GM12864 (cell line): ENCODE measurements at places on chromosomes 11 and 22.

- DNase-seq: no peak
Measured at GRCh38 chr11:133663135-133663985, 131.1 kb upstream of the OPCML start.

DNA sequence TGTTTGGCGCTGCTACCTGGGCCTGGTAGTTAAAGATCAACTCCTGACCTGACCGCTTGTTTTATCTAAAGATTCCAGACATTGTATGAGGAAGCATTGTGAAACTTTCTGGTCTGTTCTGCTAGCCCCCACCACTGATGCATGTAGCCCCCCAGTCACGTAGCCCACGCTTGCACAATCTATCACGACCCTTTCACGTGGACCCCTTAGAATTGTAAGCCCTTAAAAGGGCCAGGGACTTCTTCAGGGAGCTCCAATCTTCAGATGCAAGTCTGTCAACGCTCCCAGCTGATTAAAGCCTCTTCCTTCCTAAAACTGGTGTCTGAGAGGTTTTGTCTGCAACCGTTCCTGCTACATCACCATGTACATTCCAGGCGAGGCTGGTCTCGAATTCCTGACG, 15.0 kb downstream of the APOBEC3F start:
- DNase-seq: no peak

- no peak for DNase-seq
Measured at GRCh38 chr22:50261615-50262459, at the start of gene MAPK12. TSS of gene MAPK12 (minus strand) at chr22:50261683. CDS start at chr22:50261509, 174 bp downstream.

DNA sequence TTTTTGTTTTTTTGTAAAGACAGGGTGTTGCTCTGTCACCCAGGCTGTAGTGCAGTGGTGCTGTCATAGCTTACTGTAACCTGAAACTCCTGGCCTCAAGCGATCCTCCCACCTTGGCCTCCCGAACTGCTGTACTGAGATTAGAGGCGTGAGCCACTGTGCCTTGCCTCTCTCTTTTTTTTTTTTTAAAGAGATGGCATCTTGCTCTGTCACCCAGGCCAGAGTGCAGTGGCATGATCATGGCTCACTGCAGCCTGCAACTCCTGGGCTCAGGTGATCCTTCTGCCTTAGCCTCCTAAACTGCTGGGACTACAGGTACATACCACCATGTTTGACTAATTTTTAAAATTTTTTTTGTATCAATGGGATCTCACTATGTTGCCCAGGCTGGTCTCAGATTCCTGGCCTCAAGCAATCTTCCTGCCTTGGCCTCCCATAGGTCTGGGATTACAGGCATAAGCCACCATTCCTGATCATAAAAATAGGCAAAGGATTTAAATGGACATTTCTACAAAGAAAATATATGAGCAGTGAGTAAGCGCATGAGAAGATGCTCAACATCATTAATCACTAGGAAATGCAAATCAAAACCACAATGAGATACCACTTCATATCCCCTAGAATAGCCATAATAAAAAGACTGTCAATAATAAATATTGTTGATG, 17.3 kb upstream of the CLNS1A start:
- no peak for DNase-seq

GRCh38 chr11:133235381-133235780, 296.9 kb downstream of the OPCML start:
- no peak for DNase-seq

GRCh38 chr22:23791738-23792645, 5.2 kb downstream of the SMARCB1 start:
- no peak for DNase-seq

- no peak for DNase-seq
Measured at GRCh38 chr11:71182791-71183677, 69.3 kb downstream of the SHANK2 start.

- no peak for DNase-seq
Measured at GRCh38 chr11:26512196-26512595, 59.9 kb downstream of the MUC15 start.

GRCh38 chr11:32316232-32316631, 119.1 kb downstream of the WT1 start:
- no peak for DNase-seq

- no peak for DNase-seq
Measured at GRCh38 chr22:21866833-21867527, 465 bp downstream of the MAPK1 start.

GRCh38 chr11:2777871-2778629, 78.3 kb upstream of the KCNQ1OT1 start:
- no peak for DNase-seq

DNA sequence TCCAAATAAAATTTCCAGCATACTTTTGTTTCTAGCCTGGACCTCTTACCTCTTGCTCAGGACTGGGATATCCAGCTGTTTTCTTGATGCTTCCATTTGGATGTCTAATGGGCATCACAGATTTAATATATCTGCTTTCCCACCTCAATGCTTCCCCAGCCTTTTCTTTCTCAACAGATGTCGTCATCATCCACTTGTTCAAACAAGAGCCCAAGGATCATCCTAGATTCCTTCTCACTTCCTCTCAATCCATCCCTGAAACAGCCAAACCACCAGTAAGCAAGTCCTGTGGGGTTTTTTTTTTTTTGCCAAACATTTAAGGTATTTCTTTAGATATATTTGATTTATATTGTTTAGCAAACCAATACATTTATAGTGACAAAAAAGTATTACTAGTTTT, 12.5 kb downstream of the THY1 start:
- DNase-seq: no peak

DNA sequence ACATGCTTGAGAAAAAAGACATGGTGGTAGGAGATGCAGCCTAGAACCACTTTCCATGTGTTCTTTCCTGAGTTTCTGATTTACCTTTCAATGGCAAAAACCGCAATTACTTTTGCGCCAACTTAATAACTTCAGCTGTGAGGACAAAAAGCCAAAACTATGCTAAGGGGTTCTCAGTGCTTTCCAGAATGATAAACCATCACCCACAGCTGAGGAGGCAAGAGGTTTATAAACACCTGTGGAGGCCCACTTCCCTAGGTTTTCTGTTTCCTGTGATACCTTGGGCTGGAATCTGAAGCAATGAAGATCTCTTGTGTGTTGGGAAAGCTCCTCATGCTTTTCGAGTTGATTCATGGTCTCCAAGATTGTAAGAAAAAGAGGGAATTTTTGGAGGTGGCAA, at the start of gene OOSP4A:
Gene OOSP4A, plus strand, starts transcription at position 301 of the 400 bp plus-strand sequence. Its CDS starts 0 bp downstream, at position 301.
- no peak for DNase-seq

- DNase-seq: no peak
Measured at GRCh38 chr11:64355078-64355940, 3.7 kb upstream of the RPS6KA4 start.

DNA sequence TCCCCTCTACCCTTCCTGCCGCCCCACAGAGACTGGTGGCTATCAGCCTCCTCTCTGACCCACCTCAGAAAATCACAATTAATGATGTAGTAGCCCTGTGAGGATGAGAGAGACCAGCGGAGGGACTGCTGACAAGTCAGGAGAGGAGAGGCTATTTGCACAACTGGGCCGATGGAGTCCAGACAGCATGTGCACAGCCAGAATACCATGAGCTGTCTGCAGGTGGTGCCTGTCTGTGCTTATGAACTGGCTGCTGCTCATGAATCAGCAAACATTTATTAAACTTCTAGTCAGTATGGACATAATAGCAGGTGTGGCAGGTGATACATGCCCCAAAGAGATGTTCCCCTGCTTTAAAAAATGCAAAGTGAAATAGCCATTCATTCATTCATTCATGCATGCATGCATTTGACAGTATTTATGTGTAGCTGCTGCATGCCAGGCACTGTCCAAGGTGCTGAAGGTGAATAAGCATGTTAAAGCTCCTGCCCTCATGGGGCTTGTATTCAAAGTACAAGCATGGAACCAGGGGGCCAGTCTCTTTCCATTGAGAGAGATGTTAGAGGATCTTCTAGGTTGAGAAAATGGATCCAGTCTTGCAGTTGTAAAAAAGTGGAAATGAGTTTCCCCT, 141.3 kb downstream of the GRIK4 start:
- no peak for DNase-seq

- DNase-seq: no peak
Measured at GRCh38 chr22:35863432-35863831, 145.8 kb downstream of the APOL5 start.

- DNase-seq: no peak
Measured at GRCh38 chr22:27531782-27532530, 269.6 kb downstream of the MN1 start.

GRCh38 chr11:13207665-13208594, 69.7 kb upstream of the BMAL1 start:
- DNase-seq: no peak

GRCh38 chr11:114243461-114244372, 52.5 kb upstream of the NNMT start:
- no peak for DNase-seq

GRCh38 chr22:45638834-45639746, 32.5 kb upstream of the ATXN10 start:
- DNase-seq: no peak

GRCh38 chr11:64800303-64801157, 2.5 kb downstream of the MAP4K2 start:
- no peak for DNase-seq

DNA sequence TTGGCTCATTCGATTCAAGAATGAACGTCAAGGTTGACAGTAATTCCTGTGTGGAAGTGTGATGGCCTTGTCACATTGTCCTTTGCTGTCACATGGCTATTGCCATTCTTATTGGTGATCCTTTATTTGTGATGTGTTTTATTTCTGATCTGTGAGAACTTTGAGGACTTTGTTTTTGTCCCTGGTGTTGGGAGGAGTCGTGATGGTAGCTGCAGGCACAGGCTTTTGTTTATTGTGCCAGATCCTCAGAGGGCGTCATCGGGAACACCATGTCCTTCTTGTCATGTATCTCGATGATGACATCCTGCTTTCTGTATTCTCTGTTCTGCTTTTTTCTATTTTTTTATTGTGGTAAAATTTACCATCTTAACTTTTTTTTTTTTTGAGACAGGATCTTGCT, 5.6 kb downstream of the PICK1 start:
- DNase-seq: no peak

DNA sequence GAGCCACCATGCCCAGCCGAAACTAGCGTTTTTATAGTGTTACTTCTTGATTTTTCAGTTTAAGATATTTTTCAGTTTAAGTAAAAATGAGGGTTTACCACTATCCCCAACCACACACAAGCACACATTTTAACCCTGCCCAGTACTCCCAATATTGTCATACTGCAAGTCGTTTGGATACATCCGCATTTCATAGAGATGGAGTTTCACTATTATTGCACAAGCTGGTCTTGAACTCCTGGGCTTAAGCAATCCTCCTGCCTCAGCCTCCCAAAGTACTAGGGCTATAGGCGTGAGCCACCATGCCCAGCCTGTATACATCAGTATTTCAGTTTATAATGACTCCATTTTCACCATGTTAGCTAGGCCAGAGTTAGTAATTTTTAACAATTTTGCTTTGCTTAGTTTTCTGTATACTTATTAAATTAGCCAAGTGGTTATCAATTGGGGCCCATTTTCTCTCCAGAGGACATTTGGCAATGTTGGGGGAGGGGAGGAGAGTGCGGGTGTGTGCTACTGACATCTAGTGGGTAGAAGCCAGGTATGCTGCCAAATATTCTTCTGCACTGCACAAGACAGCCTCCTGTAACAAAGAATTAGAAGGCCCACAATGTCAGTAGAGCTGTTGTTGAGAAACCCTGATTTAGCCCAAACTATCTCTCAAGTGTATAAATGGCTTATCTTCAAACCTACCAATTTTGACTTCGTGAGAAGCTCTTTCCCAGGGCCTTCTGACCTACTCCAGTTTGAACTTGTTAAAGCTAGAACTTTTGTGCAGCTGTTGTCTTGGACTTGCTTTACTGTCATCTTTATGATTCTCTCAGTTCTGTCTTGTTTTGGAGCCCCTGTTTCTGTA, 7.3 kb downstream of the USP47 start:
- DNase-seq: no peak

DNA sequence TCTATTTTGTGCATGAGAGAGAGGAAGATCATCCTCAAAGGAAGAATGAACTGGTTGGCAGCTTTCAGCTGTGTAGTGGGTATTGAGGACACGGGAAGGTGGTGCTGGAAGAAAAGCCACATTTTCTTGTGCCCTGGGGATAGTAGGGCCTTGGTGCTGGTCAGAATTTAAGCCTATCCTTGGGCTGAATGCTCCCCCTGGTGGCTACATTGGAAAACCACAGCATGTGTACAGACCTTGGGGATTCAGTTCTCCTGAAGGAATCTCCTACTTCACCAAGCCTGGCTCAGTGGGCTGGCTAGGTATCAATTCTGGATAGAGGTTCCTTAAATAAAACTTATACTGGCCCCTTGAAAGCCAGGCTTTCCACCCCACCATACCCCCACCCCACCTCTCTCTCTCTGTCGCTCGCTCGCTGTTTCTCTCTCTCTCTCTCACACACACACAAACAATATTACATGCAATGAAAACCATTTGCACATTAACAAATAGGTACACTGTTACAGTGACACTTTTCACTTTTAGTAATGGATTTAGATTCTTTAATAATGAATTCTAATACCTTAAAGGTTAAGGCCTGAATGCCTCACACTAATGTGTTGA, 2.8 kb upstream of the OR51M1 start:
- DNase-seq: peak; percentile 12

- DNase-seq: no peak
Measured at GRCh38 chr11:67572747-67573419, 10.7 kb upstream of the GSTP1 start.

- DNase-seq: no peak
Measured at GRCh38 chr11:122156940-122157382, 40.9 kb upstream of the BLID start.

GRCh38 chr11:119372260-119373058, 9.0 kb downstream of the USP2 start:
- DNase-seq: no peak

- DNase-seq: no peak
Measured at GRCh38 chr11:130282111-130282510, 32.6 kb downstream of the ZBTB44 start.

- no peak for DNase-seq
Measured at GRCh38 chr22:28222976-28223745, 304.1 kb upstream of the PITPNB start.

- DNase-seq: no peak
Measured at GRCh38 chr11:13346470-13346869, 68.9 kb downstream of the BMAL1 start.

DNA sequence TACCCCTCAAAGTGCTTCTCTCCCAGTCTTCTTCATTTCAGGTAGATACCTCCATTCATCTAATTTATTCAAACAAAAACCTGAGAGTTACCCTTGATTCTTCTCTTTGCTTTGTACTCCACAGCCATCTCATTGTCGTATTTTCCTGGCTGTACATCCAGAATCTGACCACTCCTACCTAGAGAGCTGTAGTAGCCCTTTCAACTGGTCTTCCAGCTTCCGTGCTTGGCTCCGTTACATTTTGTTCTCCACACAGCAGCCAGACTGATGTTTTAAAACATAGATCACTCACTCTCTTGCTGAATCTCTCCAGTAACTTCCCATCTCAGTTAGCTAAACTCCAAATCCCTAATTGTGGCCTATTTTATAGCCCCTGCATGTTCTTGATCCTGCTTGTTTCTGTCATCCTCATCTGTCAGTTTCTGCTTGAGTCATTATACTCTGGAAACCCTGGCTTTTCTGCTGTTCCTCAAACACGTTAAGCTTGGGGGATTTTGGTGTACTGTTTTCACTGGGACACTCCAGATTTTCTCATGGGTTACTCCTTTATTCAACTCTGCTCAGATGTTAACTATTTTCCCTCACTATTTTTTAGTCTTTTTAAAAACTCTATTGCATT, 7.4 kb downstream of the SPCS2 start:
- no peak for DNase-seq
